Ammon's horn (tissue), 1 donor: ENCODE measurements at places on chromosomes 7 and 10.
A peak's percentile ranks its signal among the peaks of the same experiment; 100 is the strongest.

DNA sequence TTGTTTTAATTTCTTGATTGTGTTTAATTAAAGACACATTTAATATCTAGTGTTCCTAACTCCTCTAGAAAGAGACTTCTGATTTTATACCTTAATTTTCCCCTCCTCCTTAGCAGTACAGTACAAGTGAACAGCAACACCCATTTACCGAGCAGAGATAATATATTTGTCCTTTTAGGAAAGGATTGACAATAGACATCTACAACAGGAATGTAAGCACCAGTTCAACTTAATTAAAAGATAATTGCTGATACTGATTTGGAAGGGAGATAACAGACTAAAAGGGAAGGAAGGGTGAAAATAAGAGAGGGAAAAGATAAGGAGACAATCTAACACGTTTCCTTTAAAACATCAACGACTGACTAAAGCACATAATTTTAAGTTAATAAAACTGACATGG lies 119.3 kb downstream of the SRPK2 start:
- no peak for DNase-seq

- DNase-seq, result no peak
Observed at GRCh38 chr10:132170561-132171361, 16.0 kb upstream of the DPYSL4 start.

GRCh38 chr7:152871678-152872060 lies 112.1 kb downstream of the ACTR3B start:
- DNase-seq, result no peak

DNA sequence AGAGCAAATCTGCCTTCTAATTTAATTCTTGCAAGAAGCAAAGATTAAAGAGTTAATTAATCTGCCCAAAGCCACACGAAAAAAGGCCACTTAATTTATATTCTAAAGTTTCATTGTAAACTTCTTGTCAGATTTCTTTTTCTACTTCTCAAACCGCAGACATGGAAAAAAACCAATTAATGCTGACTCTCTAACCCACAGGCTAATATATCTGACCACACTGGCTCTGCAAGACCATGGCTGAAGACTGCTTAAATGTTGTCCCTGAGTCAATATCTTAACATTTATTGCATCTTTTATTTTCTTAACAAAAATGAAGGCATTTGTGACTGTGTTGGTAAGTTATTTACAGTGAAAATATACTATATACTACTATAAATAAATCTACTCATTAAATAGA lies 234.0 kb upstream of the SP8 start:
- no peak for DNase-seq

DNA sequence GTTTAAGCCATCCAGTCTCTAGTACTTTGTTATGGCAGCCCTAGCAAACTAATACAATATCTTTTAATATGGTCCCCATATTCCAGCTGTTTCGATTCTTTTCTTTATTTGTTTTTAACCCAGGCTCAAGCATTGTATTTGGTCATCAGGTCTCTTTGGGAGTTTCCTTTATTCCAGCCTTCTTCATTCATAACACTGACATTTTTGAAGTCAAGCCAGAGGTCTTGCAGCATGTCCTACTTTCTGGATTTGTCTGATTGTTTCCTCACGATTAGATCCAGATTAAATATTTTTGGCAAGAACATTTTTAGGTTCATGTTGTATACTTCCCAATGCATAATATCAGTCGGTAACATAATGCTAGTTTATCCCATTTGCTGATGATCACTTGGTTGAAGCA lies 11.8 kb downstream of the SLC25A13 start:
- no peak for DNase-seq

DNA sequence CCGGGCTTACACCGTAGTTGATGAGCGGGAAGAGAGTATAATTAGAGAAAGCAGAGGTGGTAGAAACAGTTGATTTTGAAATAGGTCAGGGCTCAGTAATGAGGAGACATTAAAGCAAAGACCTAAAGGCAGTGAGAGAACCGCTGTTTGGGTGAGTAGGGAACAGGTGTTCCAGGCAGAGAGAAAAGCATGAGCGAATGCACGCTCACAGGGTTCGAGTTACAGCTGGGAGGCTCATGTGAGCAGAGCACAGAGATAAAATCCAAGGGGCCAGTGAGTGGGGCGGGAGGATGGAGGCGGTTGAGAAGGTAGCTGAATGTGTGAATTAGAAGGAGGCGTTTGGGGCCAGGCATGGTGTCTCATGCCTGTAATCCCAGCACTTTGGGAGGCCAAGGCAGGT lies 39.9 kb downstream of the APBB1IP start:
- no peak for DNase-seq

GRCh38 chr10:72567421-72567820 lies 58.5 kb downstream of the MICU1 start:
- DNase-seq, result no peak

DNA sequence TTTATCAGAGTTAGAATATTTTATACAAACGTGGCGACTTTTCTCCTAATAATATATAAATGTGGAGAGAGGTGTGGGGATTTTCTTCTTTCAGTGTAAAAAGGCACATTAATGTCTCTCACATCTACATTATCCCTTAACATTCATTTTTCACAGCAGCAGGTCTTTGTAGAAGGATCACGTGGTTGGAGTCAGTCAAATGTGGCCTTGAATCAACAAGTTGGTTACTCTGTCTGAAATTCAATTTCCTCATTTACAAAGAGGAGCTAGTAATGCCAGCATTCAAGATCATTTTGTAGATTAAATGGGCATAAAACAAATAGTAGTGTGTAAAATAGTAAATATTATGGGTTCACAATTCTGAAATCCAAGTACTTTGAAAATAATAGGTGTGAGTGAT lies 183.1 kb upstream of the SEMA3E start:
- DNase-seq, result no peak

GRCh38 chr7:149459201-149459539 lies 1.7 kb downstream of the ZNF777 start:
- no peak for DNase-seq

GRCh38 chr10:77071001-77071511 lies 566.6 kb downstream of the KCNMA1 start:
- DNase-seq, result no peak

- DNase-seq, result peak; percentile 83
Observed at GRCh38 chr10:48658243-48658974, 26.3 kb upstream of the WDFY4 start.

DNA sequence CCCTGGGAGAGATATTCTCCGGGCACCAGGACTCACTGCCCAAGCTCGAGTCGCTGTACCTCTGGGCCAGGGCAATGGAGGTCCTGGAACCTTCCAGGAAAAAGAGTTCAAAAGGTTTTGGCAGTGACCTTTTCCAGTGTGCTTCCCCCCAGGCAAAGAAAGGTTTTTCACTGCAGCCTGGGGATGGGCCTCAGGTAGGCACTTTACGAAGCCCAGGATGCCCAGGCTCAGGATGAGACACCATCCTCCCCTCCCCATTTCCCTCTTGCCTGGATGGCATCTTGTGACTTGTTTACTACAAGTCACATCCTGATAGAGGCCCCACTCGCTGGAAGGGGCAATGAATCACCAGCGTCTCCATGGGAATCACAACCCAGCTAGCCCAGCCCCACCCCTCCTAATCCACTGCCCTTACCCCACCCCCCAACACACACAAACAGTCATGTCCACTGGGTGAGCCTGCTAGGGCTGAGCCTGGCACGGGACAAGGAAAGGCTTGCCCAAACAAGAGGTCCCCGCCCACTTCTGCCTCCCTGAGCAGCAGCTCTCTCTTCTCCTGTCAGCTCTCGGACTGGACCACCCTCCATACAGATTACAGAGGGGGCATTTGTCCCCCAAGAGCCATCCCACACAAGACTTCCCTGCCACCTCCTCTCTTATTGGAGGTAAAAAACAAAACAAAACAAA lies 93.8 kb upstream of the SMNDC1 start:
- no peak for DNase-seq

GRCh38 chr10:99531026-99531695 lies 1.6 kb upstream of the NKX2-3 start:
- no peak for DNase-seq

GRCh38 chr7:24979863-24980533 lies at the start of gene OSBPL3:
OSBPL3 (minus strand) TSS chr7:24980178; CDS start chr7:24892472, 87,706 bp downstream.
- peak; percentile 97 for DNase-seq

- no peak for DNase-seq
Observed at GRCh38 chr7:43119371-43120075, 7.1 kb downstream of the HECW1 start.

GRCh38 chr10:131843881-131844284 lies 56.9 kb upstream of the PPP2R2D start:
- DNase-seq, result no peak

DNA sequence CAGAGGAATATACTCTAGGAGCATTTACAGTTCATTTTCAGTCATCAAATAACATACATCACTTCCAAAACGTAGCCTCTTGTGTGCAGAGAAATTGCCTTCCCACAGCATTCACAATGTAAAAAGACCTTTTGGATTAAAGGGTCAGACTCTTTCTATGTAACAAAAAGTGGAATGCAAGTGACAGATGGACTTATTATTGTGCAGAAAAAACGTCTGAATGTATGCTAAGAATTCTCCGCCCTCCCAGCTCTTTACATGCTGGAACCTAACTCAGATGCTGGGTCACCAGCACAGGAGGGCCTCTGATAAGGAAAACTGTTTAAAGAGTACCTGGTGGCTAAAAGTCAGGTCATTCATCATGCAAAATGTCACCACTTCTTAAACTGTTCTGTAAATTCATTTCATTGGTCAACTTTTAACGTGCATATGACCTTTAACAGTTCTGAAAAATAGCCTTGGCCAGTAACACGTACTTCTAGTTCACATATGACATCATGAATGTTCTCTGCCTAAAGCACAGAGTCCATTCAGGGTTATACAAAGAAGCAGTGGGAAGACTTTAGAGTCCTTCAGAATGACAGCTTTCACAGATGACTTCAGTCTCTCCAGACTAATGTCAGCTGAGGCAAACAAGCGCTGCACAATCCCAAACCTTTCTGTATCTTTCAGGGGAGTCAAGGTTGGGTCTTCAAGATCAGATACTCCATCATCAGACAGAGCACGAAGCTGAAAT lies 58.6 kb downstream of the GSDME start:
- DNase-seq, result no peak

GRCh38 chr10:71598621-71599055 lies 120.9 kb downstream of the C10orf105 start:
- peak; percentile 93 for DNase-seq

GRCh38 chr7:77855371-77856083 lies 57.0 kb downstream of the PHTF2 start:
- peak; percentile 53 for DNase-seq

DNA sequence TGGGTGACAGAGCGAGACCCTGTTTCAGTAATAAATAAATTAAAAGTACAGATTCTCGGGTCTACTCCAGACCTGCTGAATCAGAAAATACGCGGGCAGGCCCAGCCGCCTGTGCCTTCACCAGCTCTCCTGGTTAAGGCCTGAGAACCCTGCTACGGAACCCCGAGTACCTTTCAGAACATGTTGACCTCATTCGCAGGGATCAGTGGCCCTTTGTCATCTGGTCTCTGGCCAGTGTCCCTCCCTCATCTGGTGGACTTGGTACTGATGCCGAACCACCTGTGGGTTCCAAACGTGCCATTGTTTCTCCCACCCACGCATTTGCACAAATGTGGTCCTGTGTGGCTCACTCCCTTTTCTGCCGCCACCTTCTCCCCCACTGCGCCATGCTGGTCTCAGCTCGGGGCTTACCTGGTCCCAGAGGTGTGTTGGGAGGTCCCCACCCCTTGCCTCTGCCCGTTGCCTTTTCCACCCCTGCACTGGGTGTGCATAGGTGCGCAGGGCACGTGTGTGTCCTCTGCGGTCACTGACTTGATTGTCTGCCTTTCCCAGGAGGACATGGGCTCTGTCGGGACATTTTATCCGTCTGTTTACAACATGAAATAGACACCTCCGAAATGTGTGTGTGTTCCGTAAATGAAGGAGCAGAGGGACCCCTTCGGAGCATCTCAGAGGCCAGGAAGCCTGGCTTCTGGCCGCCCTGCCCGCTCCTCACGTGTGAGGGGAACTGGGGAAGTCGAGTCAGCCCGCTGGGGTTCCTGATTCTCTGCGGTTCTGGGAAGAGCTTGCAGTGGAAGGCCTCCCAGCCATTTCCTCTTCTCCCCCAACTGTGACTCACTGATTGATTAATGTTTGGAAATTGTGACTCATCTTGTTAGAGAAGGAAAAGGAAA lies 135.2 kb downstream of the CUX1 start:
- DNase-seq, result no peak

- no peak for DNase-seq
Observed at GRCh38 chr7:127658970-127659630, 7.1 kb downstream of the SND1 start.

- DNase-seq, result no peak
Observed at GRCh38 chr10:119667562-119668328, 16.6 kb downstream of the BAG3 start.

- DNase-seq, result no peak
Observed at GRCh38 chr10:132320654-132321469, 11.1 kb upstream of the LRRC27 start.

DNA sequence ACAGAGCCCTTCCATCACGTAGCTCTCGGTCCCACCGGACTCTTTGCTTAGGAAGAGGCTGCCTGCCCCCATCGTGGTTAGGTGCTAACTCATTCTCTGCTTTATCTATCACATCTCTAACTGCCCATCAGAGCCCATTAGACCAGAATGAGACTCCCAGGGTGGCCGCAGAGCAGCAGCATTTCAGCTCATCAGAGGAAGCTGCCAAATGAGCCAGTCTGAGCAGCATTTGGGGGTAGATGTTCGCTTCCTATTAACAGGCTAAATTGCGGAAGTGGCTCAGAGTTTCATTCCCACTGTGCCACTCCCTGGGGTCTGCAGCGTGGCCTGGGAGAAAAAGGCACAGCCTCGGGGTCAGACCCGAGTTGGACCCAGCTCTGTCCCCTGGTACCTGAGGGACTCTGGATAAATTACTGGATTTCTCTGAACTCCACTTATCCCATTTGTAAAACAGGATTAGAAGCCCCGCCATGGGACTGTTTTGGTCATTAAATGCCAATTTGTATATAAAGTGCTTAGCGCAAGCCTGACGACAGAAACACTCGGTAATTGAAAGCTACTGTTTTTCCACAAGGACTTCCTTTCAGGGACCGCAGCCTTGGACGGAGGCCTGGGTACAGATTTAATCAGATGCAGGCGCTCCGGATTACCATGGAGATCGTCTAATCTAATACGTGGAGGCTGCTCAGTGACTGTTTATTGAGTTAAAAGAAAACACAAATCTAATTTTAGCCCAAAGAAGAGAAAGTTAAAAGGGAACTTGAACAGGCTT lies 73.8 kb upstream of the PRLHR start:
- peak; percentile 87 for DNase-seq

DNA sequence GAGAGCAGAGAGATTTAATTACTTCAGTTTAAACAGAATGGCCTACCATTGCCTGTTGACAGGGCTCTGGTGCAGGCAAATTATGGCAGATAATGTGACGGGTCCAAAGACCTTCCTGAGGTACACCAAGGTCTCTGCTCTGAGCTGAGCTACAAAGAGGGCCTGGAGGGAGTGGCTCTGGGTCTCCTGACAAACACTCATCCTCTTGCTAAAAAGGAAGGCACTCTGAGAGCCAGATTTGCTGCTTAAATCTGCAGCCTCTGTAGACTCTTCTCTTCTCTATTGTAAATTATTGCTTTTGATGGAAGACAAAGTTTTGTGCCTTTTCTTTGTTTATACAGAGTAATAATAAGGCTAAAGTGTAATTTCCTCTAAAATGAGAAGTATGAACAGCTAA lies 529.5 kb upstream of the FZD8 start:
- DNase-seq, result no peak

GRCh38 chr10:1540144-1540543 lies 197.2 kb downstream of the ADARB2 start:
- no peak for DNase-seq
